ENCODE measurements at places on chromosomes 5 and 9.

DNA sequence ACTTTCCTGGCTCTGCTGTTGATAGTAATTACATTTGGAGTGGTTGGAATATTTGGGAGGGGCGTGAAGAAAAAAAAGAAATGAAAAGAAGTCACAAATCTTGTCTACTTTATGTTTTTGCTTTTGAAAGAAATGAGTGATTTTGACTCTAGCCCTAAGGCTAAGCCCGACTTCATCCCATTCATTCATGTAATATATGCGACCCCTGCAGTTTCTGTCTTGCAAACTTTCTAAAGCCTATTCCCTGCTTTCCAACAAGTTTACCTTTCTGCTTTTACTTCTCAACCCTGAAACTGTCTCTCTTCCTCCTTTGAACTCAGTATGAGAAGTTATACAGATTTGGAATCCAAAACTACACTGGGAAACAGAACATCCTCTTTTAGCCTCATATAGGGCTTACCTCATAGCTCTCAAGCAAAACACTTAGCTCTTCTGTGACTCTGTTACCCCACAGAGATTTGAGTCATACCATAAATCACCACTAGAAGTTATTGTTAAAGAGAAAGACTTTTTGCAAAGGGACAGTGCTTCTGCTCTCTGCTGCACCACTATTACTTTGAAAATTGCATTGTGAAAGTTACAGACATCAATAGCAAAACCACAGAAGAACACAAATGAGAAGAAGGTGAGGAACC lies 1.6 kb downstream of the CFAP95 start:
- no peak for DNase-seq

DNA sequence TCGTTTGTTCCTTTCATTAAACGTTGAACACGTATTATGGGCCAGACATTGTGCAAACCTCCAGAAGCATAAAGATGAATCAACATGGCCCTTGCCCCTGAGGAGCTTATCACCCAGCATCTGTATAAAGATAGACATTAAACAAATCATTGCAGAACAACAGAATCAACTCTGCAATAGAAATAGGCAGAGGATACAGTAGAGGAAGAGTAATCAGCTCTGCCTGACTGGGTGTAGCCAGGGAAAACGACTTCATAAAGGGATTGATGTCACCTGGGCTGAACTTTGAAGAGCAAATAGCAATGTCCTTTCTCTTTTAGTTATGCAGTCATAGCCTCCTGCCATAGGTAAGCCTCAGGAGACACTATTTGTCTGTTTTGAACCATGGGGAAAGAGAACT lies 13.4 kb downstream of the RGS7BP start:
- DNase-seq: no peak

DNA sequence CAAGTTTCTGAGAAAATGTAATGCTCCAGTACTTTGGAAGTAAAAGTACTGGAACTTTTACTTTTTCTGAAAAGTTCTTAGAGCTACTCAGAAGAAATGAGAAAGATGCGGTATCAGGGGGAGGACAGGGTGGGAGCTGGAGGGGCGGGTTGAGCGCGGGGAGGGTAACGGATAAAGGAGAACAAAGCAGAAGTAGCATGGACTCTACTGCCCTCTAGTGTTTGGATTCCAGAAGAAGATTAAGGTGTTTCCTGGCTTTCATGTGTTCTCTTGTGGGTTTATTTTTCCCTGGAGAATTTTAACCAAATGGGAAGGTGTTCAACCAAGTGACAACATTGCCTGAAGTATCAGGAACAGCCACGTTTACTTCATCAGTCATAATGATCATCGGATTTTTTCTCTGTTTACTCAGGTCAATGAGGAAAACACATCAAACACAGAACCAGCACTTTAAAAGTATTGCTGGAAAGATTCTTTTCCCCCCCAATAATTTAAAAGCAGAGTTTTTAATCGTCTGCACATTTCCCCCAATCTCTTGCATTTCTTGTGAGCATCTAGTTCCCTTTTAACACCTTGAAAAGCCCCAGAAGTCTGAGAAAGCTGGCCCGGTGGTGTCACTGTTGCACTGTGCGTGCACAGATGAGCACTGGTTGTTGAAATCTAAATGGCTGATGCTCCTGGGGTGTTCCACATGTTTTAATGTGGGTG lies 190.6 kb downstream of the MPDZ start:
- no peak for DNase-seq

DNA sequence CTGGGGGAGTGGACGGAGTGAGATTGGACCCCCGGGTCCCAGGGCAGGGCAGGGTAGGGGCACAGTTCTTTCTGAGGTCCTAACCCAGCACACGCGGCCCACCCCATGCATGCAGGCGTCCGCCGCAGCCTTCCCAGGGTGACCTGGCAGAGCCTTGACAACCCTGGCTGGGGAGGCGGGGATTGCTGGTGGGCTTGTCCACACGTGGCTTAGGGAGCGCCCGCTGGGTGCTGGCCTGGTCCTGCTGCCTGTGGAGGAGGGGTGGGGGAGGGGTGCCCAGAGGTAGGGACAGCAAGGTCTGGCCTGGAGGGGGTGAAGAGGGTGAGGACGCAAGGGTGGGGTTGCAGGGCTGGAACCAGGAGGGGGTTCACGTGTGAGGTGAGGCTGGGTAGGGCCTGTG lies 6.0 kb downstream of the RXRA start:
- no peak for DNase-seq

GRCh38 chr5:31954091-31954490 lies 220.0 kb downstream of the GOLPH3 start:
- no peak for DNase-seq

DNA sequence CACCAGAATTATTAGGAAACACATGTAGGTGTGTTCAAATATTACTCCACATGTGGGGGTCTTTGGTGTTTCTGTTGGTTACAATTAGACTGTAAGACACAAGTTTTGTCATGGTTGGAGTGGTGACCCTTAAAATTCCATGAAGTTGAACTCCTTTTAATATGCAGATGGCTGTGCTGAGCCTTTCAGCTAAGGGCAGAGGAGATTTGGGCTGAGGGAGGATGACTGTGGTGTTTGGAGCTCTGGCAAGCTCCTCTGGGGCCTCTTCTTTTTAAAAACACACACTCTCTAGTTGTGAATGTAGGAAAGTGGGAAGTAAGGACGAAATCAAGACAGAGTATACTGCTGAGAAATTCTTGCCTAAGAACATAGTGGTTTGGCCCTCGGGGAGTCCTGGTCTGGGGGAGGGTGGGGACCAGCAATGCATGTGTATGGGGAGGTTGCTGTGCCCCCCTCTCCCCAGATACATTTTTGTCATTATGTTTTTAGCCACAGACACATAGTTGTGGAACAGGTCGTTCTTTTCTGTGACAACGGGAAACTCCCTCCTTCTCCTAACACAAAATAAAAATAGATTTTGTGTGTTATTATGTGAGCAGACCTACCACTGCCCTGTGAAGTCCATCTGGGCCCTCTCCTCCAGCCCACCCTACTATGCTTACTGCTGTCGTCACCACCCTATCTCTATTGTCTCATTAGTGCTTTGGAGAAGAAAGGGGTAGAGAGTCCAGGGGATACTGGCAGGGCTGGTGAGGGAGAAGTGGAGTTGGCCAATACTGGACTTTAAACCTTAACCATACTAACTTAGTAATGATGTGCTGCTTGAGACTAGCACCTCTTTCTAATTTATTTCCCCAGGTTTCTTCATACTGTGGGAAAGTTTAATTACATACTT lies 10.0 kb downstream of the SMARCA2 start:
- no peak for DNase-seq

DNA sequence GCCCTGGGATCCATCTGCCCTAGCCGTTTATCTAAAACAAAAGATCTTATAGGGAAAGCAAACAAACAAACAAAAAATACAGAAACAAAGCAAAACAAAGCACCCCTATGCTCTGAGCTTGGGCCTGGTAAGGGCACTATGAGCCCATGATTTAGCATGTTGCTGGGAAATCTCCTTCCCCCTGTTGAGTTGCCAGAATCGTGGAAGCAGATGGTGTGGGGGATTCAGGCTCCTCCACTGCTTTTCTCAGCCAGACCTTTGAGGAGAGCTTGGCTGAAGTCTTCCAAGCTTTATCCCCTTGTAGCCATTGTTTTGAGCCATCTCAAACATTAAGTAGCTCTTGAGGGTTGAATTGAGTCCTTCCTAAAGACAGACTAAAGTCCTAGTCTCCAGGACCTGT lies 29.9 kb downstream of the TMC1 start:
- DNase-seq: no peak

- no peak for DNase-seq
Observed at GRCh38 chr9:12860998-12861397, 86.2 kb downstream of the LURAP1L start.

DNA sequence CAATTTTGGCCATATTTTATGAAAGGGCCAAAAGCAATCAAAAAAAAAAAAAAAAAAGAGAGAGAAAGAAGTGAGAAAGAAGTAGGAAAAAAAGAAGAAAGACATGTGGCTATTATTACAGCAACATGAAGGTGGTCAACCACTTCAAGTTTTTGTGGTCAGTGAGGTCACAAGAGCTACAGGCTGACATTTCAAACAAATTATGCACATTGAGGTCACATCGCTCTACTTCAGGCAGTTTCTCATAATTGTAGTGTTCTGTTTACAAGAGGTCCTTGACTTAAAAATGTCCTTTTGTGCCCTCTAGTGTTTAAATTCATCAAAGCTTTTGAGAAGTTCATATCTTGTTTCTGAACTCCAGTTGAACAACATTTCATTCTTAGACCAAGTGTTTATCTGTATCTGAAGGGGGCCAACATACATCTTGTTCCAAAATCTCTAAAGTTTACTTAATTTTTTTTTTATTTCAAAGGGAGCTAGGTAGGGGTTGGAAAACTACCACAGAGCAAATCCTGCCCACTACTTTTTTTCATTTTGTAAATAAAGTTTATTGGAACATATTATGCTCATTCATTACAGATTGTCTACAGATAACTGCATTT lies 513.1 kb downstream of the PDE4D start:
- no peak for DNase-seq

DNA sequence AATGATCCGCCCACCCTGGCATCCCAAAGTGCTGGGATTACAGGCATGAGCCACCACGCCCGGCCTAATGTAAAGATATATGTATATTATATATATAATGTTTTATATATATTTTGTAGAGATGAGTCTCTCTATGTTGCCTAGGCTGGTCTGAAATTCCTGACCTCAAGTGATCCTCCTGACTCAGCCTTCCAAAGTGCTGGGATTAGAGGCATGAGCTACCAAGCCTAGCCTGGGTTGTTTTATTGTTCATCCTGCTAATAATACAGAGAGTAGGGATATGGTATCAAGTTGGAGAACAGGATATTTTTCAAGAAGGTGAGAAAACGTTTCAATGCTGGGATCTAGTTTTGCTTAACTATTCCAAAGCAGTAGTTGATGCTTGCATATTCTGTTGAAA lies 2.9 kb downstream of the SEC24A start:
- DNase-seq: no peak

DNA sequence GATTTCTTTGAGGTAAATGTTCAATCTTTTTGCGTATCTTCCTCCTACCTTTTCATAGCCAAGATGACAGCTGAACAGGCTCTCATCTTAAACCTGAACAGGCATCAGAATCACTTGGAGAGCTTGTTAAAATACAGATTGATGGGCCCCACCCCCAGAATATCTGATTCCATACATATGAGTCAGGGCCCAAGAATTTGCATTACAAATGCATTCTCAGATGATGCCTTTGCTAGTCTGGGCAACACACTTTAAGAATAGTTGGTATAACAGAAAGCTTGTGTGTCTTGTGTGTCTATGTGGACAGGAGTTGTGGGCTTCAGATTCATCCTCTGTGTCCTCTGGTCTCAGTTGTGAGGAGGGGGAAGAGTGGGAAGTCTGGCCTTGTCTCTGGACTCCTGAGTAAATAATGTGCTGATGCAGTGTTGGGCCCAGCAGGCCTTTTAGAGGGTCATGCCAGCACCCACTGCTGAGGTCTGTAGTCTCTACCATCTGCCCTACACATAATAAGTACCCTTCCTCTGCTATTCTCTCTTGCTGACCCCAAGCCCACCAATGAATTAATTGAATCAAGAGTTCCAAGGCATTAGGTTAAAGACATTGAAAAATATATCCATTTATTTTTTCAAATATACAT lies 43.1 kb downstream of the PTCD2 start:
- DNase-seq: no peak

- DNase-seq: no peak
Observed at GRCh38 chr9:117224695-117225094, 190.2 kb downstream of the ASTN2 start.

DNA sequence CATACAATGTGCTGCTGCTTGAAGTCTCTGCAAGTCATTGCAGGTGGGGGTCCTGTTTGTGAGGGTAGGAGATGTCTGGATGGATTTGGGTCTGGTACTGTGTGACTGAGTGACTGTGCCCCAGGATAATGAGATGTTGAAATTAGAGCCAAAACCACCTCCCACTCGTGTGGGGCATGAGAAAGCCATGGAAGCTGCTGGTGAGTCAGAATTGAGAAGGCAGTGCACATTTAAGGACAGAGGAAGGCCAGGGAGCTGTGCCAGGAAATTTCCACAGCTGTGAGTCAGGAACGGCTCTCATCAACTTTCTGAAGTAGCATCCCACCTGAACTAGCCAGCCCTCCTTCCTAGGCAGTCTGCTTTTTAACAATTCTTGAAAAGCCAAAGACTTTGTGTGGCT lies 229.8 kb downstream of the DRD1 start:
- DNase-seq: no peak

DNA sequence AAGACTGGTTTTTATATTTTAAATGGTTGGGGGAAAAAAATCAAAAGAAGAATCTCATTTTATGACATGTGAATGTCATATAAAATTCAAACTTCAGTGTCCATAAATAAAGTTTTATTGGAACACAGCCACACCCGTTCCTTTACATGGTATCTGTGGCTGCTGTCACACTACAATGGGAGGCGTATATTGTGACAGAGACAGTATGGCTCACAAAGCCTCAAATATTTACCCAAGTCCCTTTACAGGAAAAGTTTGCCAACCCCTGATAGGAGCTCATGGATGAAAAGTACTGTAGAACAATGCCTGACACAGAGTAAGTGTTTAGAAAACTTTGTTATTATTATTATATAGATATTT lies 5.2 kb upstream of the DUSP1 start:
- DNase-seq: no peak

GRCh38 chr9:69469136-69469535 lies 144.1 kb downstream of the ENTREP1 start:
- no peak for DNase-seq

GRCh38 chr9:16213781-16214515 lies 656.5 kb downstream of the BNC2 start:
- no peak for DNase-seq

DNA sequence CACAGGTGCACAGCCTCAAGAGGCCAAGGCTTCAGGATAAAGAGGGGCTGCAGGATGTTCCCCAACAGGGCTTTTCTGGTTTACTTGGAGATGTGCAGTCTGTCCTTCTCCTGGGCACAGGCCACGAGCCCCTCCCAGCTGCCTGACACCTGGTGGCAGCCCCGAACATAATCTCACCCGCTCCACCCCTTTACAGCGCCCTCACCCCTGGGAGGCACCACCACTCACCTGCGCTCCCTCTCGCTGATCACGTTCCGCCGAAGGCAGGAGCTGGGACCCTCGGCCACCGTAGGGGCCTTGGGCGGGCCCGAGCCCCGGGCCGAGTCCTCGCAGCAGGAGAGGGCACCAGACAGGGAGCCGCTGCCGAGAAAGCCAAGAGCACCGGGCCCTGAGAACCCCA lies 514 bp downstream of the SOHLH1 start:
- DNase-seq: no peak
